Stimulated activated CD8-positive, alpha-beta memory T cell treated with anti-CD3 and anti-CD28 coated beads, Interleukin-12 subunit alpha, Interleukin-12 subunit beta, amount 100 ng/mL, for 4 hours (primary cell): ENCODE measurements at places on chromosomes 1 and 21.

- no peak for DNase-seq
Measured at GRCh38 chr1:204714194-204714860, 28.8 kb upstream of the LRRN2 start.

DNA sequence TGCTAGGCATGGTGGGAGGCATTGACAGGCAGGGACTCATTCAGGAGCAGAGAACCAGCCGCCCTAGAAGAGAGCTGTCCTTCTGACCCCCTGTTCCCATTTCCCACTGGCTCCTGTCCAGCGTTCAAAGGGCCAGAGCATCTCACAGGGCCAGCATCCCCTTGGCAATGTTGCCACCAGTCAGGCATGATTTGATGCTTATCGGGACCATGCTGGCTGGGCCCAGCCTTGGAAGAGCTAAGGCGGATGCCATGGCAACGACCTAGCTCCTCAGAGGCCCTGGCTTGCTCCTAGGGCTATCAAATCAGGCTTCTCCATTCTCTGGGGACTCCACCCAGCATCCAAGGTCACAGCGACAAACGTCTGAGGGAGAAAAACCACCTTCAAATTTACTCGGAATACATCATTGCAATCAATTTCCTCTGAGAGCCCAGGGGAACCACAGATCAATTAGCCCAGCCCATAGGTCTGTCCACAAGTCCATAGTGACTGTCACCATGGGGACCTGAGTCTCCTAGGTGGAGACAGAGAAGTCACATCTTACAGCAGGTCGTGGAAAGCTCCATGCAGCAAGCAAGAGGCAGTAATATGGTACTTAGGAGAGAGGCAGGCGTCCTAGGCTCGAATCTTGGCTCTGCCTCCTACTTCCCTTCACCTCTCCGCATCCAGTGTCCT lies 14.1 kb upstream of the VWA5B1 start:
- no peak for DNase-seq

- DNase-seq: no peak
Measured at GRCh38 chr1:76048219-76048618, 26.3 kb upstream of the ST6GALNAC3 start.

GRCh38 chr1:205976708-205977401 lies 26.3 kb downstream of the RAB7B start:
- no peak for DNase-seq

GRCh38 chr1:242086706-242087105 lies 87.8 kb upstream of the MAP1LC3C start:
- no peak for DNase-seq

GRCh38 chr1:6889875-6890480 lies 104.7 kb downstream of the CAMTA1 start:
- DNase-seq: no peak

DNA sequence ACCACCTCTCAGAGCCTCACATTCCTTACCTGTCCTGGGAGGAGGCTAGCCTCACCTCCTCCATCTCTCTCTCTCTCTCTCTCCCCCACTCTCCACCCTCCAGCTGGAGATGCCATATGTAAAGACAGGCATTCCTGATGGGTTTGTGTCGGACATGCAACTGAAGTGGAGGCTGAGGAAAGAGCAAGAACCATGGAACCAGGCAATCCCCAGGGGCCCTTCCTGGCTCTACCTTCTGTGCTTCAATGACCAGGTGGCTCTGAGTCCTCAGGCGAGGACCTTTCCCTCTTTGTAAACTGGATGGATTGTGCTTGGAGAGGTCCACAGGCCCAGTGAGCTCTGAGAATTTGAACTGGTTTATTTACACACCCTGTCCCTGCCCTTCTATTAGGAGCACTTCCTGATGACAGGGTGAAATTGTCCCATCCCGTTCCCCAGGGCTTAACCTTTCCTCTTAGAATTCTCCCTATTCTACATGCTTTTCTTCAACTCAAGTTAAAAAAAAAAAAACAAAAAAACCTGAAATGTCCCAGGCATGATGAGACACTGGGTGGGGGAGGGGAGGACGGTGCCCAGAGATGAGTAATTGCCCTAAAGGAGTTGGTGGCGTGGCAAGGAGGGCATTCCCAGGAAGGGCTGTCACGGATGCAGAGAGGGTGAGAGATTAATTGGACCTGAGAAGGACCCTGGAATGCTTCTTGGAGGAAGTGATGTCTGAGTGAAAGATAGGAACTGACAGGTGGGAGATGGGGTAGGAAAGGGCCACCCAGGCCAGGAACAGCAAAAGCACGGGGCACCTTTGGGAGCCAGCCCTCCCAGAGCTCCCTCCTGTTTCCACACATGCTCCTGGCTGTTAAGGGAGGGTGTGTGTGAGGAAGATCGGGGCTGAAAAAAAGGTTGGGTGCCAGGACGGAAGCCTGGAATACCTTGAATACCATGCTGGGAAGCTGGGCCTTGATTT lies 50.2 kb upstream of the WASF2 start:
- DNase-seq: no peak

DNA sequence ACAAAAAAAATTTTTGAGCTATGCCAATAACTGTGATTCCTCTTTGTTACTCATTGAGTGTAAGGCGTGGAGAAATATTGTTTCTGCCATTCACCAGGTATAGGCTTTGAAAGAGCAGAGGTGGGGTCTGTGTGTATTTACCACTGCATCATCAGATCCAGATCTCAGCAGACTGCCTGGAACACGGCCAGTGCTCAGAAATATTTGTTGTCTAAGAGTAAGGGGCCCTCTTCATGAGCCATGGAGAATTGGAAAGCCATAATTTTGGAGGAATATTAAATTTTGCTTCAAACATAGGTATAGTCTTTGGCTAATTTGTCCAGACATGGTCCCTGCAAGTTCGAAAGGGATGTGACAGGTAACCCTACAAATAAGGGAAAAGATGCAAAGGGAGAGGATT lies 231.3 kb upstream of the IRF2BP2 start:
- no peak for DNase-seq

DNA sequence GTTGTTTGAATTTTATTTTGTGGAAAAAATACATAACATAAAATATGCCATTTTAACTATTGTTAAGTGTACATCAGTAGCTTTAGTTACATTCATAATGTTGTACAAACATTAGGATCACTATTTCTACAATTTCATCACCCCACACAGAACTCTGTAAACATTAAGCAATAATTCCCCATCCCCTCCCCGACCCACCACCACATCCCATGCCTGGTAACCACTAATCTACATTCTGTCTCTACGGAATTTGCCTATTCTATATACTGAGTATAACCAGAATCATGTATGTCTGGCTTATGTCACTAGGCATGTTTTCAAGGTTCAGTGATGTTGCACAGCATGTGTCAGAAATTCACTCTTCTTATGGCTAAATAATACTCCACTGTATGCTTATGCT lies 47.7 kb downstream of the CDC42BPA start:
- no peak for DNase-seq

DNA sequence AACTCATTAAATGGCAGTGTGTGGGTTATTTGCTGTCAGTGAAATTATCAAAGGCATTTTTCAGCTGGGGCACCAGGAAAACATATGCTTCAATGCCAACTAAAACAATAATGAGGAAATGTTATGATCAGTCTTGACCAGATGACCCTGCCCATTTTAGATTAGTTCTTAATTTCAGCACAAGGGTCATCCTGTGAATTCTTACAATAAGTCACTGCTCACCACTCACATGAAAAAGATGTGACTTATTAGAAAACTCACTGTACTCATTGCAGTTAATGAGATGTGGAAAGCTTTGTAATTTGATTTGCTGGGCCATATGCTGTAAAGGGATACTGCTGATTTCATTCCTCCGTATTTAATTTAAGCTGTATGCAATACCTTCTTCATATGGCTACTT lies 178.5 kb upstream of the LMO4 start:
- no peak for DNase-seq

DNA sequence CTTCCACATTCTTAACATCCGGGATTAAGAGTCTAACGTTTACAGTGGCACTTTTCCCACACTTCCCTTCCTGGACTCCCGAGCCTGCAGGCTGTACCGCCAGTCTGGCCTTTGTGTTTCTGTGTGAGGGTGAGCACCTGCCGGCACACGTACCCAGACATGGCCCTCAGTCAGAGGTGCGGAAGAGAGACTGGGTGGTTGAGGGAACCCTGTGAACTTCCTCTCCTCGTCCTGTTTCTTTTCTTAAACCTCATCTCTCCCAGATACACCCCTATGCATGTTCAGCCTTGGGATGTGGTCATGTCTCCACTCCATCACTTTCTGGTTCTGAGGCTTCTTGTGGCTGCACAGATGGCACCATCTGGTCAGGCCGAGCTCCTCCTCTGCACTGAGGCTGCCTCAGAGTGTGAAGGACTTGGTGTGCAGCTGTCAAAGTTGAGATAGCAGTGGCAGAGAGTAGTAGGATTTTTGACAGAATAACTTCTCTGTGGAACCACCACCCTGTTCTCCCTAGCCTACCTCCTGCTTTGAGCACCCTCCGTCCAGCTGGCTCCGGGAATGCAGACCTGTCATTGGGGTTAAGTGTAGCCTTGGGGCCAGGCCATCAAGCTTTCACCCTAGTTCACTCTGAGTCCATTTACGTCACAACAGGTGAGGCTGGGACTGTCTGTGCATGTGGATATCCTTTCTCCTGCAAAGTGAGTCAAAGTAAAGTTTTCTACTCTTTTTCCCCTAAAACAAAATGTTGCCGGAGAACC lies 31.4 kb downstream of the VASH2 start:
- no peak for DNase-seq

GRCh38 chr21:35724156-35724555 lies 336.2 kb downstream of the SETD4 start:
- no peak for DNase-seq

DNA sequence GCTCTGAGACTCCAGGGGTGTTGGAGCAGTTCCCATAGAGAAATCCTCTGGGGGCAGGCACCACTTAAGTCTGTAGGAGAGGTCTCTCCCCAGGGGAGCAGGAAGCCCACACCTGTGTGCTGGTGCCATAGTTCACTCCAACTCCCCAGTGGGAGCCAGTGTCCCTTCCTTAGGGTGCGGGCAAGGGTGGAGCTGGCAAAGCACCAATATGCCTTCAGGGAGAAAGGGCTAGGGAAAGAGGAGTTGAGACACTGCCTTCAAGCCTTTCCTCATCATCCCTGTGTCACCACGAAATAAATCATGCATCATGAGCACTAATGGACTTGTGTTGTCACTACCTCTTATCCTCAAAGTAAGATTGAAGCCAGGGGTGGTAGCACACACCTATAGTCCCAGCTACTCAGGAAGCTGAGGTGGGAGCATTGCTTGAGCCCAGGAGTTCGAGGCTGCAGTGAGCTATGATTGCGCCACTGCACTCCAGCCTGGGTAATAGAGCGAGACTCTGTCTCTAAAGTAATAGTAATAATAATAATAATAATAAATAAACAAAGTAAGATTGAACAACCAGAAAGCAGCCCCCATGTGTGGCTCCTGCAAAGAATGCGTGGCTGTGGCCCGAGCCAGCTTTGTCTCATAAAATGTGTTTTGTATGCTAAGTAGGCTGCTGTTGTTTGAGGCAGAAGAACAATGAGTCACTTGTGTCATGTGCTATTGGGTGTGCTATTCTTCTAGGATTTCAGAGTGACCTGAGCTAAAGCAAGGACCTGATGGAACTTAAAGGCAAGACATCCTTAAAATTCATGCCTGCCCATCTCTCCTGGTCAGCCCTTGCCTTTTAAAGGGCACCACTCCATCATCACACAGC lies 6.7 kb upstream of the TIE1 start:
- DNase-seq: no peak

GRCh38 chr1:234253732-234254131 lies 119.5 kb upstream of the COA6 start:
- DNase-seq: no peak

DNA sequence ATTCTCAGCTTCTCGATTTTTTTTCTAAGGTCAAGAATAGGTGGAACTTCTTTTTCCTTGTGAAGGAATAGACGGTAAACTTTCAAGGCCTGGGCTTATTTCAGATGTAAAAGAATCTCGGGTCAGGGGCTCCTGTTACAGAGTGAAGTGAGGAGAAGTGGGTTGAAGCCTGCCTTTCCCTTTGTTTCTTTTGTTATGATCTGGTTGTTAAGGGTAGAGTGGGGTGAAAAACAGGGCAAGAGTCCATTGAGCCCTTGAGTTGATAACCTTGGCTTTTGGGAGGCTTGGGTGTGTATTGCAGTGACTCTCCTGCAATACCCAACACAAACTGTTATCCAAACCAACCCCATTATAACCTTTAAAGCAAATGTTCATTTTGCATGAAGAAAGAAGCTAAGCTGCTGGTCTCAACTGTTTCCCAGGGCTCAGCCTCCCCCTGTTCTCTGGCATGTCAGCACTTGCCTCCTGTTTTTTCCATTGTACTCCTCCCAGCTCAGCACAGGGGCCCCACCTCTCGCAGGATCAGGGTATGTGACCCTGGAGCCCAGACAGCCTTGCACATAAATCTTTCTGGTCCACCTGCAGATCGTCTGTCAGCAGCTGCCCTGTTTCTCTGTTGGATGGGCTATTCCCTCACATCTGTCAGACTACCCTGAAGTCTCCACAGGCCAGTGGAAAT lies 102.4 kb downstream of the CACHD1 start:
- no peak for DNase-seq

DNA sequence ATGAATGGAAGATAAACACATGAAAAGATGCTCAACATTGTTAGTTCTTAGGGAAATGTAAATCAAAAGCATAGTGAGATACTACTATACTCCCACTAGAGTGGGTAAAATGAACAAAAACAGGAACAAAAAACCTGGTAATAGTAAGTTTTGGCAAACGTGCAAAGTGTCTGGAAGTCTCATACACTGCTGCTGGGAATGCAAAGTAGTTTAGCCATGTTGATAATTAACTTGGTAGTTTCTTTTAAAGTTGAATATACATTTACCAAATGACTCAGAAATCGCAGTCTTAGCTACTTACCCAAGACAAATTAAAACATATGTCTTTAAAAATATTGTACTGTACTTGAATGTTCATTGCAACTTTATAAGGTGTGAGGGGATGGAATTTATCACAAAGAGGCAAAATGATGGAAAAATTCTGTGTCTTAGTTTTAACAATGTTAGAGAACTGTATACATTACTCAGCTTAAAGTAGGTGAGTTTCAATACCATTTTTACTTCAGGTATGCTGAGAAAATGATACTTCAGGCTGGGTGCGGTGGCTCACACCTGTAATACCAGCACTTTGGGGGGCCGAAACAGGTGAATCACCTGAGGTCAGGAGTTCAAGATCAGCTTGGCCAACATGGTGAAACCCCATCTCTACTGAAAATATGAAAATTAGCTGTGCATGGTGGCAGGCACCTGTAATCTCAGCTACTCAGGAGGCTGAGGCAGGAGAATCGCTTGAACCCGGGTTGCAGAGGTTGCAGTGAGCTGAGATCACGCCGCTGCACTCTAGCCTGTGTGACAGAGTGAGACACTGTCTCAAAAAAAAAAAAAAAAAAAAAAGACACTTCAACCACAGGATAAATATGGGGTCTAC lies 102.3 kb downstream of the PDE4B start:
- no peak for DNase-seq

DNA sequence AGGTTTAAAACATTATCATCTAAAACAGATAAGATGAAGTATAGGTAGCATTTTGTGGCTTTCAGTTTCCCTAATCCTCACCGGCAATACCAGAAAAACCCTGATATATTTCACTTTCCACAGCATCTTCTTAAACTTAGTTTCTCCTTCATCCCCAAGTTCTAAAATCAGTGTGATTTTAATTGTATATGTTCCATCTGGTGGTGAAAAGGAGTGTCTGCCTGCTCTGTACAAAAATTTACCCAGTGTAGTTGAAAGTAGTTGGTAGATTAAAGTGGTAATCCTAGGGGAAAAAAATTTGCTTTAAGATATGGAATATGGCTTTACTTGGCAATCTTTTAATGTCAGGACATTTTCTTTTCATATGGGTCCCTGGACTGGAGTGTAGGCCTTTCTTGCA lies 74.3 kb downstream of the CEP350 start:
- no peak for DNase-seq

GRCh38 chr1:40985161-40985560 lies 5.7 kb downstream of the CTPS1 start:
- no peak for DNase-seq
